Lower leg skin (tissue), 4 donors: ENCODE measurements at places on chromosomes 3 and 15. TPM values are rescaled to one million over a fixed set of nuclear protein-coding genes. Genes with fewer than 3 reads are reported as not detected.

MYLK gene
- 92.8 TPM for total RNA-seq

GRCh38 chr3:166445865-166446264 is 608.6 kb upstream of the BCHE start:
- DNase-seq: no peak

- no peak for DNase-seq
Observed at GRCh38 chr3:141508067-141508436, 21.2 kb downstream of the RASA2 start.

C3orf49 gene
- not detected for total RNA-seq

CAMK2N2 gene
- not detected for total RNA-seq

DNA sequence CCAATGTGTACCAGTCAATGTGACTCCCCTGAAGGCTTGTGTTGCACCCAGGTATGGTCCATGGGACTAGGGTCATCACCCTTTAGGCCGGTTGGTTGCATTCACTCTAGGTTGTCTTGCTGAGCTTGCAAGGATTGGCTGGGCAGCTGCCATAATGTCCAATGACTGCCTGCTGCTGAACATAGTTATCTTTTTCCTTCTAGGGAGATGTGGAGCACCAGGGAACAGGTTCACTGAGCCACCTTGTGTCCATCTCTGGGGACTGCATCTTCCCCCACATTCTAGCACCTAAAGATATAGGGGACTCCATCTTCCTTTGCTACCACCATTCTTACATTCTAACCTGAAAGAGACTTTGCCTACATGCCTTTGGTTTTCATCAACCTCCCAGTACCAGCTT is 580.4 kb upstream of the TBL1XR1 start:
- no peak for DNase-seq

DNA sequence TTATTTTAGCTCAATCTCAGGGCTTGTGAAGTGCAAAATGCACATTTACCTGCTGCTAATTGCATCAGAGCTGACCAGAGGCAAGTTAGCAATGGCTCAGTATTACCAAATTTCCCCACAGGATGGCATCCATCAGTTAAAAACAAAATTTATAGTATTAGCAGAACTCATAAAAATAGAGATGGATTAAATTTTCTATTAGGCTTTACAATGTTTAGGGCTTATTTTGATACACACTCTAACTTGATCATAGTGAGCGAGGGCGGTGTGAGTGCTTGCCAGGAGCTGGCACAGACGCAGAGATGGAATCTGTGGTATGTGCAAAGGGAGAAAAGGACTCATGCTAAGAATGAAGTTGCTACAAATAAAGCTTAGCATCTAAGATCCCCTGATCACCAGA is 241.0 kb downstream of the NSUN3 start:
- DNase-seq: no peak

DNA sequence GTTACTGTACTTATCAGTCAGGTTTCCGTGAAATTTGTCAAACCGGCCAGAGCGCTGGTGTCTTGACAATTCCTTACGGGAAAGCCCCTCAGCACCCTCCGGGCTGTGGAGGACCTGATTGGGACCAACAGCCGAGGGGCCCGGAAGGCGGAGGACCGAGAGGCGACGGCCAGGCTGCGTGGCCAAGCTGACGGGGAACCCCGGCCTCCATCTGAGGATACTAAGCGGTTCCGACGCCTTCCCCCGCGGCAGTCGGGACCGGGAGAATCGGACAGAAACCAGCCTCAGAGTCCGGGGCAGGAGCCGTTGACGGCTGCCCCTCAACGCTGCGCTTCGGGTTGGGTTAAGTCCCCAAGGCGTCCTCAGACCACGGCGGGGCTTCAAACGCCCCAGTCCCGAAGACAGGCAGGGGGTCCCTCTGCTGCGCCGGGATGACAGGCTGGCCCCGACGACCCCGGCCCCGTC is 499 bp downstream of the ALDH1A2 start:
- DNase-seq: no peak

- DNase-seq: no peak
Observed at GRCh38 chr3:120487191-120487650, 36.4 kb upstream of the FSTL1 start.

GRCh38 chr15:79339588-79340314 is 28.8 kb downstream of the TMED3 start:
- no peak for DNase-seq

GOLGA6B gene
- total RNA-seq: 0.15 TPM

GRCh38 chr15:38207621-38208020 is 45.0 kb upstream of the SPRED1 start:
- no peak for DNase-seq

SERPINI2 gene
- total RNA-seq: not detected

RTP3 gene
- not detected for total RNA-seq

DNA sequence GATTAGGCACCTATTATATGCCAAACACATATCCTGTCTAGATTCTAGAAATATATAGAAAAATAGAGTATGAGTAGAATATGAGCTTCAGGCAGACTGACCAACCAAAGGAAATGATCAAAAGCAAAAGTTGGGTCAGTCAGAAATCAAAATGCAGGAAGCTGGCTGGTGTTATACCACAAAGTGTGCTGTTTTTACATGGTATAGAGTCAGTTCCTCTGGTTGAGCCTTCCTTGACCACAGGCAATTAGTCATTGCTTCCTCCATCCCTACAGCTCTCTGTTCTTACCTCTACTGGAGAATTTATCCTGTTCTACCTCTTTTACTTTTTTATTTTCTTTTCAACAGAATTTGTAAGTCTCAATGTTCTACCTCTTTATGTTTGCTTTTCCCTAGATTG is 149.8 kb downstream of the TMCO5A start:
- DNase-seq: no peak

DNA sequence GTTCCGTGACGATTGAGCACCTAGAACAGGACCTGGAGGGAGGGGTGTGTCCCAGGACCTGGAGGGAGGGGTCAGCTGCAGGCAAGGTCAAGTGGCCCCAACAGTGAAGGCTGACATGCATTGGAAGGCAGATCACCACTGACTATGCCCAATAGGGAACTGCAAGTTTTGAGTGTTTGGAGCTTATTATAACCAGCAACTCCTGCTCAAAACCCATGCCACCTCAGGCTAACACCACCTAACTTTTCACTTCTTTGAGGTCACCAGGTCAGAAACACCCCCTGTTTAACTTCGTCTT is 93.1 kb downstream of the MYLK start:
- DNase-seq: no peak

ATP10A gene
- total RNA-seq: 3.9 TPM

DNA sequence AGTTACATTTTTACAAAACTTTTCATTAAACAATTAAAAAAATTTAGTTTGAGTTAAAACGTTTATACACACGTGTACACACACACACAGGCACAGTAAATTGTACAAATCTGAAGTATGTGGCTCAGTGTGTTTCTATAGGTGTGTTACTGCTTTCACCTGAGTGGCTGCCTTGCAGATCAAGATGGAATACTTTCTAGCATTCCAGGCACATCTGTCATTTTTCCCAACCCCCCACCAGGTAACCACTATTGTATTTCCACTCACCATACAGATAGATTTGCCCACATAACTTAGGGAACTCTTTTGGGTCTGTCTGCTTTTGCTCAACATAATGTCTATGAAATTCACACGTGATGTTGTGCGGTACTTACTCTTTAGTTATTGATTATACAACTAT is 141.1 kb downstream of the PTPRG start:
- no peak for DNase-seq

GRCh38 chr3:197756704-197757103 is 7.0 kb downstream of the FYTTD1 start:
- DNase-seq: no peak

TGM5 gene
- 72.5 TPM for total RNA-seq

- peak; percentile 50 for DNase-seq
Observed at GRCh38 chr3:139534455-139534812, 5.1 kb downstream of the RBP1 start.

- no peak for DNase-seq
Observed at GRCh38 chr3:62184559-62184958, 188.8 kb downstream of the FEZF2 start.

DNA sequence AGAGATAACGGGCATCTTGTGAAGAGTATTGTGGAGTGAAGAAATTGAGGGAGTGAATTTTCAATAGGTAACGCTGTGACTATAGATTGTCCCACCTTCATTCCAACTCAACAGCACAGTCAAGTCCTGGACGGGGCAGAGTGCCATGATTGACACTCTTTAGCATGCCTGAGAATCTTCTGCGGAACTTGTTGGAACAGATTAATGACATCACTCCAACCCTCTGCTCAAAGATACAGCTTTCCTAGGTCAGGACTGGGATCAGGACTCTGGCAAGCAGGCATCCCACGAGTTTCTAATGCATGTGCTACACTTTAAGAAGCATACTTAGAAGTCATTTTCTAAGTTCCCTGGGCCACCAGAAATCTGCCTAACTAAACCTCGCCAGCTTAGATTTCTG is 267.6 kb upstream of the CFAP20DC start:
- no peak for DNase-seq

IL16 gene
- total RNA-seq: 10.8 TPM

GRCh38 chr15:95658799-95659198 is 671.7 kb upstream of the NR2F2 start:
- no peak for DNase-seq

FYCO1 gene
- total RNA-seq: 51.8 TPM

GRCh38 chr3:126056681-126057500 is 27.0 kb downstream of the SLC41A3 start:
- DNase-seq: no peak

DNA sequence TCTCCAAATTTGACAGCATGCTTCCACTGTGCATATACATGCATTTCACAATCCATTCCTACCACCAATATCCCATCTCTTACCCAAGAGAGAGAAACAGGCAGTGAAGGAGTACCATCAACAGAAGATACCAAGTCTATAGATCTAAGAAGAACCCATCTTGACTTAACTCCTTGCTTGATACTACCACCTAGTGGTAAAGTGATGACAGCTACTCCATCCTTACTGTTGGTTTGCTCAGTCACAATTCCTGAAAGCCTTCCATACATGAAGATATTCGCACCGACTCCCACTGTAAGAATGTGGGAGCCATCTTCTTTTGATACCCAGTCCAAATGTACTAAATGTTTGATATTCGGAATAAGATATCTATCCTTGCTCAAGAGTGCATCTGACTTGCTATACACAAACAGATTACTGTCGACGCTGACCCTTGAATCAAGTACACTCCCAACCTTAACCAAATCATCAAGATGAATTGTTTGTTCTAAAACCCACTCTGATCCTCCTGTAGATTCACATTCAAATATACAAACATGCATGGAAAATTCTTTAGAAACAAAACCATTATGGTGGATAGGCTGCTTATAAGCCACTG is 123.1 kb downstream of the DMXL2 start:
- no peak for DNase-seq

GRCh38 chr3:197305854-197306253 is 7.4 kb upstream of the DLG1 start:
- DNase-seq: no peak

GRCh38 chr3:53534676-53535400 is 40.4 kb downstream of the CACNA1D start:
- no peak for DNase-seq

DNA sequence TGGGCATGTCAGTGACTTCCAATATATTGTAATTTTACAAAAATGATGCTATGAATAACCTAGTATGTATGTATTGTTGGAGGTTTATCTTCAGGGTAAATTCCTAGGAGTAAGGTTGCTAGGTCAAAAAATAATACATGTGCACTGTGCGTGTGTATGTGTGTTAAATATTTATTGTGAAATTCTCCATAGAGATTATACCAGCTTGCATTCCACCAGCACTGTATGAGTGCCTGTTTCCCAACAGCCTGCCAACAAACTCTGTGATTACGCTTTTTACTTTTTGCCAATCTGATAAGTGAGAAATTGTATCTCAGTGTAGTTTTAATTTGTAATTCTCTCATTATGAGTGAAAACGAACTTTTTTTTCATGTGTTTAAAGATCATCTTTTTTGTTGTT is 12.6 kb upstream of the IGF2BP2 start:
- no peak for DNase-seq

- DNase-seq: no peak
Observed at GRCh38 chr15:57592836-57593420, 1.2 kb downstream of the MYZAP start.

LMOD3 gene
- total RNA-seq: not detected

SERPINI1 gene
- 0.42 TPM for total RNA-seq

BTBD1 gene
- total RNA-seq: 52.8 TPM
